ENCODE measurements at places on chromosomes 16 and 17.

DNA sequence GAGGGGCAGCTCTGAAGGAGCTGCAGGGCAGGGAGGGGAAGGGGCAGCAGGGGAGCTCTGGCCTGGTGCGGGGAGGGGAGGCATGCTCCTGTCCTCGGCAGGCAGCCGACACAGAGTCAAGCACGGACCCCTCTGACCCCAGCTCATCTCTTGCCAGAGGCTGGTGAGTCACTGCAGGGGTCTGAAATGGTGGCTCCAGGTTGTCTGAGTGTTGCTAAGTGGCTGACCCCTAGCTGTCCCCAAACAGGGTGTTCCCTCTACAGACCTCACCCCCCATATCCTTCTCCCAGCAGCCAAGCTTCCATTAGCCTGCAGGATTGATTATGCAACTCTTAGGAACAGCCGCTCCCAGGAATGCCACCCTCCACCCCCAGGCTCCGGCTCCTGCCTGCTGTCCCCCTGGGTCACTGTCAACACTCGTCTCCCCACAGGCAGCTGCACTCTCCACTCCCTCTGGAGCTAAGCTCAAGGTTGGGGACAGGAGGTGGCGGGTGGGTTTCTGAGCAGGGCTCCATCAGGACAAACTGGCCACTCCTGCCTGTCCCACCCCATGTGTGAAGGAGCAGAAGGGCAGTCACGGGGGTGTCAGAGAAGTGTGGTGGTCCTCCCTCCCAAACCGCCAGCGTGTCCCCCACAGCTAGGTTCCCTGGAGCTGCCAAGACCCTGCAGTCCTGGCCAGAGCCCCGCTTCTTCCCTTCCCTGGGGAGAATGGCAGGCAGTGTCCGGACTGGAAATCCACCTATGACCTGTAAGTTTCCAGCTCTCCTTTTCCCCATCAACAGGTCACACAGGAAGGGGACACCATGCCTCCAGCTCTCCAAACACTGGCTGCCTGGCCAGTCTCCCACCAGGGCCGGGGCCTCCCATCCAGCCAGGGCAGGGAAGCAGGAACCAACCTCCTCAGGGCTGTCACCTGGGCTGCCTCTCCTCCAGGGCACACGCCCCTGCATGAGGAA is 1.0 kb downstream of the MYLK3 start:
- peak; percentile 23 for DNase-seq

DNA sequence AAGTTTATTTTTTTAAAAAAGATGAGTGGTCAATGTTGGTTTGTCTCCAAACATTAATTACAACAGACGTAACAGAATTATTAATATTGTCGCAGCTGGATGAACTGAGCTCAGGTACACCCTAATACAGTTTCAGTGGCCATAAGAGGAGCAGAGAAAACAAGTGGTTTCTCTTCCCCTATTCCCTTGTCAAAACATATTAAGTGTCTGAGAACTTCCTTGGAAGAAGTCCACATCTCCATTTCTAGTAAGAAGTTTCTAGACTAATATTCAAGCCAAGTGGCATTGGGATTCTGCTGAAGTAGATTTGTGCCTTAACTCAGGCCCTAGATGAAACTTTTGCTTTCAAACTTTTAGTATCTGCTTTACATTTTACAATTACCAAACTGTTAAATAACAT is 47.7 kb downstream of the GNA13 start:
- no peak for DNase-seq

GRCh38 chr17:879546-880442 is 97.6 kb downstream of the MRM3 start:
- peak; percentile 79 for DNase-seq

DNA sequence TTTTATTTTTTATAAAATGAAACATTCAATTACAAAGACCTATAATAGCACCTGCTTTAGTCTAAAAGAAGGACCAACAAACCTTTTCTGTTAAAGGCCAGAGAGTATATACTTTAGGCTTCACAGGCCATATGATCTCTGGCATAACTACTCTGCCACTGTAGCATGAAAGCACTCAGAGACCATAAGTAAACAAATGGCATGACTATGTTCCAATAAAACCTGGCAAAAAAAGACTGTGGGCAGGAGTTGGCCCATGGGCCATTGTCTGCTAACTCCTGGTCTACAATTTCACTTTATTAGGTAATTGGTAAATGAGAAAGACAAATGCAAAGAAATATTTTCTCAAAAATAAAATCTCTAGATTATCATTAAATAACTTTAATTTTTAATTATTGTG is 14.9 kb downstream of the CEP112 start:
- DNase-seq: no peak

GRCh38 chr17:27951872-27952271 is 58.7 kb upstream of the LYRM9 start:
- DNase-seq: no peak

- no peak for DNase-seq
Observed at GRCh38 chr17:4577386-4577993, 6.8 kb upstream of the SMTNL2 start.

DNA sequence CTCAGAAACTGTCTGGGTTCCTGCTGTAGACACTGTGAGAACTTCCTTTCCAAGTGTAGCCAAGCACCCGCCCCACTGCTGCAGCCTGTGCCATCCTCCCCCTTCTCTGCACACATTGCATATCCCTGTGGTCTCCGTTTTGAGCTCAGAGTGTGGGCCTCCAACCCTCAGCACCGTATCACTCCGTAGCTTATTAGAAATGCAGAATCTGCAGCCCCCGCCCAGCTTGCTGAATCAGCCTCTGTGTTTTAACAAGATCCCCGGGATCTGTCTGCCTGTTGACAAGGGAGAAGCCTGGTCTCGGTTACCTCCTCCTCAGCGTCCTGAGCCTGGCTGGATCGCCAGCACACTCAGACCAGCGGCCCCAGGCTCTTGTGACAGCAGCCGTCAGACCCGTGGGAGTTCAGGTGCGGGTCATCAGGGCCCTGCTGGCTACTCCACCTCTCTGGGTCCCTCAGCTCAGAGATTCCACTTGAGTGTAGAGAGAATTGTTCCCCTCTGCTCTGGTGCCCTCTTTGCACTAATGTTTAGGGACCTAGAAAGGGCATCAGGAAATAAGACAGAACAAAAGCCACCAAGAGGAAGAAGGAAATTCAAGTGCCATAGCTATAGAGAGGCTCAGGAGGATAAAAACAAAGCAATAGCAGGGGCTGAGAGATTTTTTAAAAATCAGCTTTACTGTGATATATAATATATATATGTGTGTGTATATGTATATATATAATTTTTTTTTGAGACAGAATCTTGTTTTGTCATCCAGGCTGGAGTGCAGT is 92.3 kb downstream of the PITPNC1 start:
- DNase-seq: no peak

DNA sequence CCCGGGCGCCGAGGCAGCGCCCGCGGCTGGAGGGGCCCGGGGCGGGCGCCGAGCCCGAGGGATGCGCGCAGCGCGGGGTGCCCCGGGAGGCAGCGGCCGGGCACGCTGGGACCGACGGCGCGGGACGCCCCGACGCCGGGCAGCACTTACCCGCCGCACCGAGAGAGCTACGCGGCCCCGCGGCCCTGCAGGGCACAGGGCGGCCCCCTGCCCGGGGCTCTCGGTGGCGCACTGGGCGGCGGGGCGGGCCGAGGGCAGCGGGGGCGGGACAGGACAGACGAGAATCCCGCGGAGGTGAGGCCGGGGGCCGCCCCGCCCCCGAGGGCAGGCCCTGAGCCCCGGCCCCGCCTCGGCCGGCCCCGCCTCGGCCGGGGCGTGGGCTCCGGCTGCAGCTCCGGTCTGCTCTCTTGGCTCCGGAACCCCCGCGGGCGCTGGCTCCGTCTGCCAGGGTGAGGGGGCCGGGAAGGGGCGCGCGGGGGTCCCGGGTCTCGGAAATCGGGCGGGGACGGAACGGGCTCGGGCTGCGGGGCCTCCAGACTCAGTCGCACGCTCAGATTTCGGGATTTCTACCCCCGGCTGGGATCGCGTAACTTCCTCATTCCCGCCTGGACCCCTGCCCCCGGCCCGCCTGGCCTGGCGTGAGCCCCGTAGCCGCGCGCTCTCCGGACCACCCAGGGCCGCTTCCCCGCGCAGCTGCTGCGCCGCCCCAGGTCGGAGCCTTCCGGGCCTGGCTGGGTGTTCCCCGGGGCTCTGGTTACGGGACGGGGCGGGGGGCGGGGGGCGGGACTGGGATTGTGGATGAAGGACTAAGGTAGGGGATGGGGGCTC is at the start of gene PLD2:
Gene PLD2, plus strand, starts transcription at position 376 of the 828 bp plus-strand sequence. CDS start 621 bp downstream, outside the sequence.
- DNase-seq: peak; percentile 90

DNA sequence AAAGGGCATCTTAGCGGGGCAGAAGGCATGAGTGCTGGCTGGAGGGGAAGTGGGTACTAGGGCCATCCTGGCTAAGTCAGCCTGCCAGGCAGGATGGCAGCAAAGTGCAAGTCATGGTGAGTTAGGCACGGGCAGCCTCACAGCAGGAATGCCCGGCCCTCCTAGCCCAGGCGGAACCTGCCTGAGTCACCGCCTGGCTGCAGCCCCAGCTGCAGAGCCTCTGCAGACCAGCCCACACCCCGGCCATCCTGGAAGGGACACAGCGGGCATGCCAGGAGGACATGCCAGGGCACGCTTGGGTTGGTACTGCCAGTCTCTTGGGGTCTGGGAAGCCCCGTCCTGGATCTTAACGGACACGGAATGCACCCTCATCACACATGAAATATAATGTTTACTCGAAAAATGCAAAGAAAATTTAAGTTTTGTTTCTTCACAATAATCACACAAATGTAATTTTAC is 5.0 kb upstream of the ALDH3A1 start:
- peak; percentile 63 for DNase-seq

DNA sequence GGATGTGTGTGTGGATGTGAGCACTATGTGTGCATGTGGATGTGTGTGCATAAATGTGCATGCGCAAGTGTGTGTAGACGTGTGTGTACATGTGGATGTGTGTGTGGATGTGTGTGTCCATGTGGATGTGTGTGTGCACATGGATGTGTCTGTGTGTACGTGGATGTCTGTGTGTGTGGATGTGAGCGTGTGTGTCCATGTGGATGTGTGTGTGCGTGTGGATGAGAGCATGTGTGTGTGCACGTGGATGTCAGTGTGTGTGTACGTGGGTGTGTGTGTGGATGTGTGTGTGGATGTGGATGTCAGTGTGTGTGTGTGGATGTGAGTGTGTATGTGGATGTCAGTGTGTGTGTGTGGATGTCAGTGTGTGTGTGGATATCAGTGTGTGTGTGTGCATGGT is 63.6 kb upstream of the DOC2B start:
- peak; percentile 31 for DNase-seq

GRCh38 chr16:10120953-10121352 is 61.3 kb downstream of the GRIN2A start:
- DNase-seq: no peak

DNA sequence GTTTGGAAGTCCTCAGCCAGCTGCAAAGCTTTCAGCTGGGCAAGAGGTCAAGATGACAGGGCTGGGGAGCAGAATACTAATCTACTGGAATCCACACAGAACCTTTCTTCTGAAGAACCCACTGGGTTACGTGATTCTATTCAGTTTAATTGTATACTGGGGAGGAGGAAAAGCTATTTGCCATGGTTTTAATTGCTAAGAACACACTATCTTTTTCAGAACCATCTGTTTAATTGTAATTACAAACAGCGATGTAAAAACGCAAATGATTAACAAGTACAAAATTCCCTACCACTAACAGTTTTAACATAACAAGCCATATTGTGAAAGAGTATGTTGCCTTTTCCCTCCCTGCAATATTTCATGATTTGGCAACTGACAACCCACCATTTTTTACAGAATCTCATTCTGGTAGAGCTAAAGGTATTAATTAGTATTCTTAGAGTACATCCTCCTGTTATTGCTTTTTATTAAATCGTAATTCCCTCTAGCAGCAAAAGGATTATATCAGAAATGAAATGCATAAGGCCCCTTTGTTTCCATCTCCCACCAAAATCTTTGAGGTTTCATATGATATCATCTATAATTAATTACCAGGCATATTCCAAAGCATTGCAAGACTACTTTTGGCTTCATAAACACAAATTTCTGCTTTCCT is 12.1 kb downstream of the HYDIN start:
- no peak for DNase-seq

DNA sequence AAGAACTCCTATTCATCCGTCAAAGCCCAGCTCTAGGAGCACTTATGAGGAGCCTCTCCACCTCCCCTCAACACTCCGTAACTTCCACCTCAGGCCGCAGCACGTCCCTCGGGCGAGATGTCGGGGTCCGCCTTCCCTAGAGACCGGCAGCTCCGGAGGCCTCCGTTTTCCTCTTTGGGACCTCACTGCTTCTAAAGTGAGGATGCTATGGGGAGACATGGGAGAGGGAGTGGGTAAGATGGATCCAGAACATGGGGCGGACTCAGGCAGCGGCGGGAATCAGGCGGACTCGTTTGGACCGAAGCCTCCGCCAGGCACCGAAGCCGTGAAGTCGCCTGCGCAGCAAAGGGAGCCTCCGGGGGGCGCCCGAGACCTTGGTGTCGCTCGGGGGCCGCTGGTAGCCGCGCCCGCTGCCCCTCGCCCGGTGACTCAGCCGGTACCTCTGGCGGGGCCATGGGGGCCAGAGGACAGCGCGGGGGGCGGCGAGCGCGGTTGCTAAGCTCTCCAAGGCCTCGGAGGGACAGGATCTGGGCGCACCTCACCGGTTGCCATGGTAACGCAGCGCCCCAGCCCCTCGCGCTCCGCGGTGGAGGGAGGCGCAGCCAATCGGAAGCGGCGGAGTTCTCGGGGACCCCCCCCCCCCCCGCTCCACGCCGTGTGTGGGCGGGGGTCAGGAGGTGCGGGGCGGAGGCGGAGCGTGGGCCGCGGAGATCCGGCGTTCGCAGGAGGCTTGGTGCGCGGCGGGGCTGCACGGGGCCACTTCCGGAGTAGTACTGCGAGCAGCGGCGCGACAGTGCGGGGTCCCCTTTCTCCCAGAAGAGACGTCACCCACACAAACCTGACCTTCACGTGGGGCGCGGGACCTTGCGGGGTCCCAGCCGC is 1.3 kb upstream of the HIC1 start:
- peak; percentile 91 for DNase-seq

DNA sequence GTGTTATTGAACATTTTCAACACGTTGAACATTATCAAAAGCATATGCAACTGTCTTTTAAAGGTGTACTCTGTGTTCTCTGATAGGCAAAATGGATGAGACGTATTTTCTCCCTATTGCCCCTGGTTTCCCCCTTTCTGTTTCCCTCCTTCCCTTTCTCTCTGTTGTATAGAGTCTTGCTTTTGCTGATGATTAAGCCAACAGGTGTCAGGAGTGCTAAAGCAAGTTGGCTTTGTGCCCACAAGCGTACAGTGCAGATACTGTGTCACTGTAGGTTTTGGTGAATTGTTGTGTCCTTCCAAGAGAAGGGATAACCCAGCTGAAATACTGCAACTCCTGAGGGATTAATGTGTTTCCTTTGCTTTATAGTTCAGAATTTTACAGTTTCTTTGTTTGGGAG is 74.4 kb downstream of the COX10 start:
- no peak for DNase-seq

GRCh38 chr17:17275971-17276370 is 5.1 kb downstream of the COPS3 start:
- no peak for DNase-seq

DNA sequence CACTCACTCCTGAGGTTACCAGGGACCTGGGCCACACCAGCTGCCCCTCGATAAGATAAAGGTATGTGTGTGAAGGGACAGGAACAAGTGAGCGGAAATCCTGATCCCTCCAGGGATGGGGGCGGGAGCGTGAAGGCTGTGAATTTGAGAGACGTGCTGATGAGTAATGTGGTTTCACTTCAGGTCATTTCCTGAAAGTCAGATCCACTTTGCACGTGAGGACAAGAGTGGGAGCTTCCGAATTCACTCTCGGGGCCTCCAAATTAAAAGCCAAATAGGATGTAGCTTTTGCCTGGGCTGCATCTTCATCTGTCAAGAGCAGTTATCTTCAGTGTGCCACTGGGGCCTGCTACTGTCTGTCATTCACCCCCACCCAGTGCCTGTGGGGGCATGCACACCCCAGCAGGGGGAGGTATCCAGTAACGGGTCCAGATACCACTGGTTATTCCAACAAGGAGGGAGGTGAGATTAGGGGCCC is 87.4 kb upstream of the LHX1 start:
- DNase-seq: no peak
